CD14-positive monocyte (primary cell): ENCODE measurements at places on chromosomes 1 and 21. TPM values are rescaled to one million over a fixed set of nuclear protein-coding genes. Genes with fewer than 3 reads are reported as not detected.
A peak's percentile ranks its signal among the peaks of the same experiment; 100 is the strongest.

DNA sequence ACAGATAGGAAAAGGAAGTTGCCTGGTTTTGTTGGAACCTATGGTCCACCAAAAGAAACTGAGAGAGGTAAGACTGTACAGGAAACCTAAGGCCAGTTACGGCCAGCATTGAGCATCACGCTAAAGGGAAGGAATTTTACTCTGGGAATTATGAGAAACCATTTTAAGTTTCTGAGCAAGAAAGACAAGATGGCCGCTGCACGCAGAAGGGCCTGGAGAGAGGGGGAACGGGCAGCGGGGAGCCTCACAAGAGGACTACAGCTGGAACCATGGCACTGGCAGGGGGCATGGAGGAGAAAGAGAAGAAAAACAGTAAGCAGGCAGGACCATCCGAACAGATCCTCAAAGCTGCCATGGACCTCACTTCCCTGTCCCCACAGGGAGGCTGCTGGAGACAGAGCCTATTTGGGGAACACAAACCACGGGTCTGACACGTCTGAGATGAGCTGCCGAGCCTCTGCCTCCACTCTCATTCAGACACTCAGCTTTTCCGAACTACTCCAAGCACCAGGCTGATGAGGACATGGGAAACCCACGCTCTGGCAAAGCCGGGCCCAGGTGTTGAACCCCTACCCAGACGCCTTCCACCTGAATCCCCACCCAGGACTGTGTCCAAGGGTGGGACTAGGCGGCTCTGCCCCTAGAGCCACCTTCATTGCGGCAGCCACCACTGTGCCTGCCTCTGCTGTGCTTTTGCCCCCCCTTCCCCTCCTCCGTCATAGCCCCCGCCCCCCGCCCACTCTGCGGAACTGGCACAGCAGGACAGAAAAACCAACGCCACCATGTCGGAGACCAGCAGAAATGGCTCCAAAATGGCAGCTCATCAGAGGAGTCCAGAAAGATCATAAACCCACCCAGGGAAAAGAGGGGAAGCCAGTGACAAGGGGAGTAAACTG is 69.0 kb downstream of the CD46 start:
- DNase-seq = no peak

DNA sequence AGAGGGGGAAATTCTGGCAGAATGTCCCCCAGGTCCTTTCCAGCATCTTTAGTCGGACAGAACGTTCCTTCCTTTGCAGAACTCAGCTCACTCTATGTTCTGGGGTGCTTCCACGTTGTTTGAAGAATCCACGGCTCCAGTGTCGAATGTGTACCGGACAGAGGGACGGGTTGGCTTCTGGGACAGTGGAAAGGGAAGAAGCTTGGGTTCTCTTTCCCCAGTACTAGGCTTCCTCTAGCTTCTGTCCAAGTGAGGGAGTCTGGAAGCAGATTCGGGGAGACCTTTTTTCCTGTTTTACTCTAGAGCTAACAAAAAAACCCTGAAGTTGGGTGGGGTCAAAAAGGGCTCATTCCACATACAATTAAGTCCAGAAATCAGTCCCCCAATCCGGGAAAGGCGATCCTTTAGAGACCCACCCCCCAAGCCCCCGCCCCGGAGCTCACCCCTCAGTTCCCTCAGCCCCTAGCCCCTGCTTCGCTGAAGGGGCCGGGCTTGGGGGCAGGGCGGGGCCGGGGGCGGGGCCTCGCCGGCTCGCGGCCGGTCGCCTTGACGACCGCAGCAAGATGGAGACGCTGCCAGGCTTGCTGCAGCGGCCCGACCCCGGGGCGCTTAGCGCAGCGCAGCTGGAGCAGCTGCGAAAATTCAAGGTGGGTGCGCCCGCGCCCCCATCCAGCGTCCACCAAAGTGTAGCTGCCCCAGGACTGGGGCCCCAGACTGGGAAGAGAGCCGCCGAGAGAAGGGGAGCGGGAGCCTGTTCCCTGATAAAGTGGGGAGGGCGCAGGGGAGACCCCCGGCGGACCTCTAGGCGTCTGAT is at the start of gene RIIAD1:
Gene RIIAD1 (plus strand): TSS at position 549 of the 814 bp plus-strand sequence. CDS start 15 bp downstream, at position 564.
- peak; percentile 23 for DNase-seq

DNA sequence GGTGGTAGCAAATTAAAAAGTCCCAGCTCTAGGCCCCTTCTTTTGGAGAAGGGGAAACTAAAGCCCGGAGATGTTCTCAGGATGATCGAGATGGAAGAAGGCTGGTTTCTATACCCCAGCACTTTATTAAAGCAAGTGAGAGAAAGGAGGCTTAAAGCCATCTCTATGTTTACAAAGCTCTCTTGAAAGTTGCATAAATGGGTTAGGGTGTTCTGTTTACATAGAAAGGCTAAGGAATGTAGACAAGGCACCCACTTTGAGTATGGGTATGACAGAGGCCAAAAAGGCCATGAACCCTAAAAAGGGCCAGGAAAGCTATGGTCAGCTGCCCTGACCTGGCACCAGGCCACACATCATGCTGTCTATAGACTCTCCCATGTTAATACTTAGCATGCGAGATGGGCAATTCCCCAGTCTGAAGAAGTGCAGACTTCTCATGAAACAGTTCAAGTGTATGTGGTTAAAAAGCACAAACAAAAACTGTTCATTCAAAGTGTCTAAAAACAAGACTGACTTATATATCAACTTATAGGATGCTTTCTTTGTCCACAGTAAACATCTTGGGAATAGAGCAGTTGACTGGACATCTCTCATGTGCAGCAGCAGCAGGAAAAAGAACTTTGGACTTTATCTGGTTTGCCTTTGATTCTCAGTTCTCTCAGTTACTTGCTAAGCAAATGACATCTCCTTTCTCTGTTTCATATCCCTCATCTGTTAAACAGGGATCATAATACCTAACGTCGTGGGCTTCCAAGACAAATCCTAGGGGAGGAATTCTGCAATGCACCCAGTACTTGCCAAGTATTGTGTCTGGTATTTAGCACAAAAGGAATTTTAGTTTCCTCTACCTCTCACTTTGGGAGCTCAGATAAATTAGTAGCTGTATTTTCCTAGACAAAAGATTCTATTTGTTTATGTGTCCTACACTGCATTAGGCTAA is 521.6 kb downstream of the PLPP3 start:
- DNase-seq = no peak

SERTAD4 gene
- not detected for polyA plus RNA-seq

TEX38 gene
- polyA plus RNA-seq = not detected

CTTNBP2NL gene
- polyA plus RNA-seq = 3.0 TPM

GRCh38 chr1:25478633-25479032 is 47.9 kb downstream of the MACO1 start:
- no peak for DNase-seq

VHLL gene
- polyA plus RNA-seq = not detected

RNU1-1 gene
- not detected in 2 replicates for polyA plus RNA-seq

DENND1B gene
- 8.2 TPM for polyA plus RNA-seq

DNA sequence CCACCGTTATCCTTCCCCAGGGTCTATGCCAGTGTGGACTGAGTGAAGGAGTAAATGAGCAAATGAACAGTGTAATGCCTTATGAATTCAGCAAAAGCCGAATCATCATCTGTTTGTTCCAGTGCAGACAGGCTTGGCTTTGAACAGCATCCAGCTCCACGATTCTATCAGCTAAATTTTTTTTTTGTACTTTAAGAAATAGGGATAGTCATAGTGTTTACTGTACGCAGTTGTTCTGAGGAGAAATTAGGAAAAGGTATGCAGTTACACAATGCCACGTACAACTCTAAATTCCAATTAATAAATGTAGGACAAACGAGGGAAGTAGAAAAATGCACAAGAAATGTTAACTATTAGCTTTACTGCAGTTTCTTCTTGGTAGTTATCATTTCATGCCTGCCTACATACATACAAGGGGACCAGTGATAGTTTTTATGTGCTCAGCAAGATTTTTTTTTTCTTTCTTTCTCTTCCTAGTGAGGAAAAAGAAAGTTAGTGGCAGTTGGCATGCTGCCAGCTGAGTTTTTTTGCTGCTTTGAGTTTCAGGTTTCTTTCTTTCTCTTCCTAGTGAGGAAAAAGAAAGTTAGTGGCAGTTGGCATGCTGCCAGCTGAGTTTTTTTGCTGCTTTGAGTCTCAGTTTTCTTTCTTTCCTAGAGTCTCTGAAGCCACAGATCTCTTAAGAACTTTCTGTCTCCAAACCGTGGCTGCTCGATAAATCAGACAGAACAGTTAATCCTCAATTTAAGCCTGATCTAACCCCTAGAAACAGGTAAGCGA is at the start of gene IFI44L:
Gene IFI44L (plus strand): TSS at position 646 of the 777 bp plus-strand sequence. CDS start 7,468 bp downstream, outside the sequence.
- DNase-seq = no peak

DNA sequence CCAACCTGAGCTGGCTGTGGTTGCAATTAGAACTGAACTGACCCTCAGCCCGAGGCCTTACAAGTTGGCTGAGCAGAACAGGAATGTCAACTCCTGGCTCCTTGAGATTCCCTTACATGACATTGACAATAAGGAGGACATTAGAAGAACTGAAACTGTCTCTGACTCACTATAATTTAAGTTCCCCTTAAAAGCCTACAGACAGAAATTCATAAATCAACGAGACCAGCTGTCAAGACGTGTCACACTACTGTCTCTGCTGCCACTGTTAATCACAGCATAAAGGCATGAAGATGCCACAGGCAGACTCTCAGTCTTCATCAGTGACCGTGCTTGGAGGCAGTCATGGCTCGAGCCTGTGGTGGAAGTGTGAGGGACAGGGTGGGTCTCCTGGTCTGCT is 168.8 kb downstream of the GABPA start:
- peak; percentile 89 for DNase-seq

DNA sequence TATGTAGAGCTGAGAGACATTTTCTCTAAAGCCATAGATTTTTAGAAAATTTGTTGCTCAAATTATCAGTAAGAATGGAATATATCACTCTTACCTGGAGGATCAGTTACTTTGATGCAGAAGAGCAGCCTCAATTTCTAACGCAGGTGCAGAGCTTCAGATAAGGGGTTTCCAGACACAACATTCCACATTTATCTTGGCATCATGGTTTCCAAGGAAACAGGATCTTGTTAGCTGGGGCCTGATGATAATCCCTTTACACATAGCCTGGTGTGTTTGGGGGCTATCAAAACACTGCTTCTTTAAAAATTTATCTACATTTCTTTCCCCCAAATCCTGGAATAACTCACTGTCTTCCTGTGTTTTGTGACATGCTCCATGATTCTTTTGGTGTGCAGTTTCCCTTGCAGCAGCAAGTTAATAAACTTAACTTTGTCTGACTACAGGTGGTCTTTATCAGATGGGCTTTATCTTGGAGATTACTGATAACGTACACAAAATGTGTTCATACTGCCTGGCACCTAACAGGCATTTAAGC is 2.7 kb upstream of the STX12 start:
- DNase-seq = no peak
